Stimulated activated CD4-positive, alpha-beta T cell treated with anti-CD3 and anti-CD28 coated beads, Interleukin-2, amount 100 ng/mL, for 48 hours (primary cell): ENCODE measurements at places on chromosomes 7 and 10.

- DNase-seq, result peak; percentile 64
Measured at GRCh38 chr7:44257618-44258422, 57.0 kb downstream of the YKT6 start.

- DNase-seq, result no peak
Measured at GRCh38 chr7:100400656-100401055, 27.4 kb downstream of the PILRA start.

- no peak for DNase-seq
Measured at GRCh38 chr7:929311-929711, 25.2 kb downstream of the ADAP1 start.

GRCh38 chr7:141355032-141355431, 196.2 kb upstream of the AGK start:
- DNase-seq, result no peak

DNA sequence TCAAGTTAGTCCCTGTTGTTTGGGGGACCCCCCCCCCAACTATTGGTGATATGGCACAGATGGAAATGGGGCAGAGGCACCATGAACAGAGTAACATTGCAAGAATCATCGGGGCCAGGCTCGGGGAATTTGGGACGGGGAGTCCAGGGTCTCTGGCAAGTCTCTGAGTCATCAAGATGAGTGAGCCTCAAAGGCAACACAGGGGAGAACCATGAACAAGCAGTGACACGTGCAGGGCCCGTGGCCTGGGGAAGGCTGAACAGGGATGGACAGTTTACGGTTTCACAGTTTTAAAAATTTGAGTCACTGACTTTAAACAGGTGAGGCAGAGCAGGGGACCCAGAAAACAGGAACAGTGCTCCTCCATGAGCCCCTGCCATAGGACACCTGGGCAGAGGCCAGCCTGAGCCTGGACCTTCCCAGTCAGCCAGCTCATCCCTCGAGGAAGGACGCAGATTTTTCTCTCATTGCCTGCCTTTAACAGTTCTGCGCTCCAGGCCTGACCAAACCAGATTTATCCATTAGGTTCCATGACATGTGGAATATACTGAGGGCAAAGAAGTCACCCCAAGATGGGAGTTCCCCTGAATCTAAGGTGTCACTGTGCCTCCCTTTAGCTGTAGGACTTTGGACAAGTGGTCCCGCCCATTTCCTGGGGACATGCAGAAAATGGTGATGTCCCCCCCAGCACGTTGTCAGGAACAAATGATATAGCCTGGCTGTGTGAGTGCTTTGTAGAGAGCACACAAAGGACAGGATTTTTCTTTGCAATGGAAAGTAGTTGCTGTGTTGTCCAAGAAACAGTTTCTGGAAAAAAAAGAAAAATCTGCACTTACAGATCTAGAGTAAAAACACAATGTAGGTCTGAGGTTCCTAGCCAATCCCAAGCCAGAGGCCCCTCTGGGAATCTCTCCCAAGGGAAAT, 23.8 kb downstream of the CHST15 start:
- no peak for DNase-seq

DNA sequence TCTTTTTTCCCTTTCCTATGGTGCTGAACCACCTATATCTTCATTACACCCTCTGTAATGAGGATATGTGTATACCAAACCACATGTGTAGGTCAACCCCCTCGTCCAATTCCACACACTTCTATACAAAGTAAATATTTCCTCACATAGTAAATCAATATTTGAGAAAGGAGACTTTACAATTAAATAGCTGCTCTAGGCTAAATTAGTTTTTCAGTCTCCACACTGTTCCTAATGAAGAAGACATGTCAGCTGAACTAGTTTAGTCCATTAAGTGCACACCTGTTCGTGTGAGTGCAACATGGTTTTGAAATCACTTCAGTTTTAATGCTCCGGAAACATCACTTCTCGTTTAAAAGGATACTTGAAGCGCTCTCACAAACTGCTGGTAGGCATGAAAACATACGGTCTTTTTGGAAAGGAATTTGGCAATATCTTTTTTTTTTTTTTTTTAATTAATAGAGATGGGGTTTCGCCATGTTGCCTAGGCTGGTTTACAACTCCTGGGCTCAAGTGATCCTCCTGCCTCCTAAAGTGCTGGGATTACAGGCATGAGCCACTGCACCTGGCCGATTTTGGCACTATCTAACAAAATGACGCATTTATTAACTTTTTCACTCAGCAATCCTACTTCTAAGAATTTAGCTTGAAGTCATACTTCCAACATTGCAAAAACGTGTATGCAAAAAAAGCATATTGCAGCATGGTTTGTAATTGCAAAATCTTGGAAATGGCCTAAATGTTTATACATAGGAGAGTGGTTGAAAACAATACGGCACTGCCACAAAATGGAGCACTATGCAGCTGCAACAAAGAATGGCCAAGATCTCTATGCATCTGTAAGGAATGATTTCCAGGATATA, 2.1 kb upstream of the XRCC2 start:
- no peak for DNase-seq

GRCh38 chr10:35503578-35503977, 101.6 kb upstream of the GJD4 start:
- no peak for DNase-seq

GRCh38 chr10:99781734-99782429, 558 bp upstream of the ABCC2 start:
- DNase-seq, result no peak

- DNase-seq, result no peak
Measured at GRCh38 chr7:129646369-129647021, 35.0 kb downstream of the NRF1 start.

- DNase-seq, result peak; percentile 52
Measured at GRCh38 chr7:27210441-27211083, 10.7 kb upstream of the HOXA13 start.

- no peak for DNase-seq
Measured at GRCh38 chr7:99461221-99461620, 4.7 kb downstream of the ATP5MF start.

DNA sequence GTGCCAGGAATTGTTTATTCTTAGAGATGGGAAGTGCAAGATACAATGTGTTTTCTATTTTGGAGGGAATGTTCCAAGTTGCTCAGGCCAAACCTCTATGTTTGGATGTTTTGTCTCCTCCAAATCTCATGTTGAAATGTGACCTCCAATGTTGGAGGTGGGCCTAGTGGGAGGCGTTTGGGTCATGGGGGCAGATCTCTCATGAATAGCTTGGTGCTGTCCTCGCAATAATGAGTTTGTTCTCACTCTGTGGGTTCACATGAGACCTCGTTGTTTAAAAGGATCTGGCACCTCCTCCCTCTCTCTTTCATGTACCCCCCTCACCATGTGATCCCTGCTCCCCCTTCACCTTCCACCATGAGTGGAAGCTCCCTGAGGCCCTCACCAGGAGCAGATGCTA, 8.3 kb upstream of the GDF10 start:
- no peak for DNase-seq

DNA sequence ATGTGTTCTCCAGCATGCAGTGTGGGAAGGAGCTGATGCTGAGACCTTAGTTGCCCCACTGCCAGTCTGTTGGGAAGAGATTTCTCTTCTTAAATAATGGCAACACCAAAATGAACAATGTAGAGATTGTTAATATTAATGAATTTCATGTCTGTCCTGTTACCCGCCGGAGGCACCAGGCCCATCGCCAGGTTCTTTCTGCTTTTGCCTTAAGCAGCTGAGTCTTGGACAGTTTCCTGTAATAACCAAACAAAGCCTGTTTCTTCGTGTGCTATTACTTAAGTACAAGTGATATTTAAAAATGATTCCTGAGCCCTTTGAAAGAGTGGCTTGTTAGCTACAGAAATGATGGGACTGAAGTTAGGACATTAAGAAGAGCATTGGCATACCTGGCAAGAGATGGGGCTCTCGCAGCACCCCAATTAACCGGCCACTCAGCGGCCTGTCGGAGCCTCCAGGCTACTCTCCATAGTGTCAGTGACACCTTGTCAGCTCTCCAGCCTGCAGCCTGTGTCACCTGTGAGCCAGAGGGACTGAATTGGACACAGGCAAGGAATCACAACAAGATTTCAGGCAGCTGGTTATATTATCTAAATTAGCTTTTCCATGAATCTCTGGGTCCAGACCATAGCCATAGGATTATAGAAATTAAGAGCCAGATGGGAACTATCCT, 142.0 kb downstream of the CELF2 start:
- no peak for DNase-seq

- no peak for DNase-seq
Measured at GRCh38 chr10:107450056-107450455, 285.6 kb upstream of the SORCS1 start.

DNA sequence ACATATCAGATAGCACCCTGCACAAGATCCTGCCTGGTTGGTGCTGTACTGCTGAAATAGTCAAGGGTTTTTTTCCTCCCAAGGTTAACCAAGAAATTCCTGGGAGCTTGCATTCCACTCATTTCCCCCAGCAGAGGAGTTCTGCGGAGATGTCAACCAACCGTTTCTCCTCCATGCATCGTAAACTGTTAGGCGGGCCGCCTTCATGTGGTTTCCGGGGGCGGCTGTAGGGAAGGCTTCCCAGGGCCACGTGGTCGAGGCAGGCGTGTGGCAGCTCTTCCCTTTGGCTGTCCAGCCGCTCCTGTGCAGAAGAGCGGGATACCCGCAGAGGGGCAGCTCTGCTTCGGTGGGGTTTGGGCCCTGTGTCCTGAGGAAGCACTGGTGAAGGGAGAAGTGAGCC, 113.7 kb downstream of the RGS10 start:
- DNase-seq, result no peak

DNA sequence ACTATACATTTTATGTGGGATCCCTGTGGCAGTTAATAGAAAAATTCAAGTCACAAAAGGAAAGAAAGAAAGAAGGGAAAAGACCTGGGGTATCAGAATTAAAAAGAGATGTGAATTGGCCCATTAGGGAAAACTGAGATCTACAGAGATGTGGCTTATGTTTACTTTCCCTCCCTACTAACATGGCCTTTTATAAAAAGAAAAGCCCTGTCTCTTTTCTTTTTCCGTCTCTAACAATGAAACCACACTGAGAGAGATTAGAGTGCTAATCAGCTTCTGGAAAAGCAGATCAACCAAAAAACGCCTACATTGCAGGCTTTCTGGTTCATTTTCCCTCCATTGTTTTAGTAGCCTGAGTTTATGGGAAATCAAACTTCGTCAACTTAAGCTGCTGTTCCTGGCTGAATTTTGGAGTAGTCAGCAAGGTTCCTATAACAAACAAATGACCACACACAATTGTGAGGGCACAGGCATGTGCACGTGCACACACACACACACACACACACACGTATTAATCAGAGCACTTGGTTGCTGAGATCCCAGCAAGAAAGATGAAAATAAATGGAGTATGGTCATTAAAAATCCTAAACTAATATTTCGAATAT, 235.1 kb downstream of the SORCS1 start:
- DNase-seq, result no peak

DNA sequence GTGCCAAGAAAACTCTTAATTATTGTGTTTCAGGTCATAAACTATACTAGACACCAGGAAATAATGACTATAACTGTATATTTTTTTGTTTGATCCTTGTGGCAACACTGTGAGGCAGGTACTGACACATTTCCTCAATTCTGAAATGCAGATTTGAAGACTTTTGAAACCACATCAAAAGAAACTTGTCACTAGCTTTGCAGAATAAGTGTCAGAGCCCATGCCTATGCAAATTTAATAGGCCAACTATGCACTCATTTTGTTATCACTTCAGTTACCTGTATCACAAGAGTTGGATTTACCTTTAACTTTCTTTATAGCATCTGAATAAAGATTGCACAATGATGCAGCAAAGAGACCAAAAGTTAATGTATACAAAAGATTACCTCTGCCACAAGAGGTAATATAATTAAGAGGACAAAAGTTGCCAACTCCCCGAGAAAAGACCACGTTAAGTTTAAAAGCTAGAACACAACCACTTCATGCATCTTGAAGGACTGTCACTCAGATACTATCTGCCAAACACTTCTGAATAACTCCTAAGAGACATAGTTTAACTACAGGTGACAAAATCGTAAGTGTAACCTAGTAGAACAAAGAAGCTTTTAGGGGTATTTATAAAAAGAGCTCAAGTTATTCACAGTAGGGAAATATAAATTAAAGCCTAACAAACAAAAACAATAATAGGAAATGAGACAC, 80.5 kb downstream of the ELAPOR2 start:
- DNase-seq, result no peak

DNA sequence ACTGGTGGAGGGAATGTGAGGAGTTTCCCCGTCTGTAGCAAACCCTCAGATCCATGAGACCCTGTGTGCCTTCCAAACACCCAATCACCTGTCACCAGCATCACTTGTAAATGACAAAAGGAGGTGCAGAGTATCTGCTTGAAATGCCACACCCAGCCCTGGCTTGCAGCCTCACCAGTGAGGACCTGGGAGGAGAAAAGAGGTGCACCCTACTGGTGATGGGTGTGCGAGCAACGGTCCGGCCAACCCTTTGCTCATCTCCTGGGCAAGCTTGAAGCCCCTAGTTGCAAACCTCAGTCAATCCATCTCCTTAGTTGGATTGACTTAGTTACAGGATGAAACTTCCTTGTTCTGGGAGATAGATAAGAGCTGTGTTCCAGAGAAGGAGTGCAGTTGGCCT, 62.4 kb upstream of the WAPL start:
- no peak for DNase-seq

DNA sequence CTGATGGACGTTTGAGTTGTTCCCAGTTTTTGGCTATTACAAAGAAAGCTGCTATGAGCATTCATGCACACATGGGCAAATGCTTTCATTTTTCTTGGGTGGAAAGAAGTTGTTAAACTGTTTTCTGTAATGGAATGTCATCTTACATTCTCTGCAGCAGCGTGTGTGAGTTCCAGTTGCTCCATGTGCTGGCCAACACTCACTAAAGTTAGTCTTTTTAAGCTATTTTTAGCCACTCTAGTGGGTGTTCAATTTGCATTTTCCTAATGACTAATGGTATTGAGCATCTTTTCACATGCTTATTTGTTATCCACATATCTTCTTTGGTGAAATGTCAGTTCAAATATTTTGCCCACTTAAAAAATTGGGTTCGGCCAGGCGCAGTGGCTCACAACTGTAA, 82.8 kb upstream of the COL13A1 start:
- no peak for DNase-seq

DNA sequence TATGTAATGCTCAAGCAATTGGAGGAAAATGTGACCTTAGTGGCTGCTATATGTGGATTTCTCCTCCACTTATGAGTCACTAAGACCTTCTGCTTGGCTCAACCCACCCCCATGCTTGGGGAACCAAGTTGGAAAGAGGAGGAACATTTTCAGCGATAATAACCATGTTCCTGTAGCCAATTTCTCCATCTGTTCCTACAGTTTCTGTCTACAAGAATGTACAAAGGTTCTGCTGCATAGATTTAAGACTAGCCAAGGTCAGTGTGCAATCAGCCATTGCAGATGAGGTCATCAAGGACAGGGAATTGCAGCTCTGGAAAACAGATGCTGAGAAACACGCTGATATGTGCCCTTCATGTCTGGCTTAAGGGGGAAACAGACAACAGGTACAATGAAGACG, 5.6 kb upstream of the NRCAM start:
- DNase-seq, result no peak

DNA sequence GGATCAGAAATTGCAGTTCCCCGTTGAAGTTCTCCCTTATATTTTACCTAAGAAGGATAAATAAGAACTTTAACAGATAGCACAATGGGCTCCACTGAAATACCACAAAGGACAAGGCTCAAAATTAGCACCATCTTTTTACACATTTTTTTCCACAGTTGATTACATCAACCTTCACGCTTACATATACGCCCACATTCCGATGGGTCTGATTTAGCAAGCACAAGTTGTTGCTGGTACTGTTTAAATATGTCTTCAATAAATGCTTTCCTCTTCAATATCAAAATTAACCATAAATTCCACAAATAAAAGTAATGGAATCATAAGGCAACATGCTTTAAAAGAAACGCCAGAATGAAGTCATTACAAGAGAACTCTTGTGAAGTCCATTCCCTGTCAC, 79.5 kb downstream of the NEBL start:
- no peak for DNase-seq
